Heart left ventricle (tissue), 16 donors: ENCODE measurements at places on chromosomes 13 and 19. TPM values are rescaled to one million over a fixed set of nuclear protein-coding genes. Genes with fewer than 3 reads are reported as not detected.

PSG2 gene
- total RNA-seq: not detected

DIAPH3 gene
- total RNA-seq: 0.19 TPM

PRR12 gene
- total RNA-seq: 15.5 TPM

CFAP97D2 gene
- not detected for total RNA-seq

LRRC63 gene
- not detected for total RNA-seq

SPINT2 gene
- 25.7 TPM for total RNA-seq

TTC9B gene
- not detected for total RNA-seq

LAIR1 gene
- 5.8 TPM for total RNA-seq

KLK12 gene
- not detected for total RNA-seq

SYCN gene
- total RNA-seq: not detected

GRIK5 gene
- total RNA-seq: 1.5 TPM

GSX1 gene
- not detected for total RNA-seq

WDR88 gene
- not detected for total RNA-seq

PSG6 gene
- not detected for total RNA-seq

ZNF439 gene
- 5.1 TPM for total RNA-seq

ZNF799 gene
- total RNA-seq: 2.4 TPM

TRPC4 gene
- total RNA-seq: 0.25 TPM

RNF225 gene
- not detected for total RNA-seq

ZIM2 gene
- total RNA-seq: not detected

BST2 gene
- 116 TPM for total RNA-seq

CEACAM19 gene
- 5.5 TPM for total RNA-seq

VSTM1 gene
- total RNA-seq: not detected

CYP4F11 gene
- total RNA-seq: not detected

DCLK1 gene
- total RNA-seq: 11.6 TPM

LGALS14 gene
- total RNA-seq: not detected

RPL21 gene
- 723 TPM for total RNA-seq

SHISA7 gene
- not detected for total RNA-seq

TPGS1 gene
- total RNA-seq: 10.7 TPM

CEACAM3 gene
- total RNA-seq: not detected

WBP4 gene
- total RNA-seq: 22.0 TPM

BCL2L12 gene
- 5.9 TPM for total RNA-seq

ZNF486 gene
- total RNA-seq: 1.8 TPM

RASL11A gene
- 5.4 TPM for total RNA-seq

SYT3 gene
- total RNA-seq: not detected

HSH2D gene
- total RNA-seq: 0.25 TPM

ATP1A3 gene
- total RNA-seq: 225 TPM

ZNF132 gene
- total RNA-seq: 3.7 TPM

KLC3 gene
- total RNA-seq: 0.32 TPM

PGLYRP2 gene
- total RNA-seq: not detected

SLC7A1 gene
- 8.3 TPM for total RNA-seq

VSIG10L gene
- 1.00 TPM for total RNA-seq

NLRP11 gene
- not detected for total RNA-seq

SIGLEC5 gene
- total RNA-seq: 0.20 TPM

ONECUT3 gene
- total RNA-seq: not detected

PTPRH gene
- 2.0 TPM for total RNA-seq

EFNB2 gene
- 12.7 TPM for total RNA-seq

DLEU7 gene
- 0.36 TPM for total RNA-seq
